ENCODE measurements at places on chromosomes 13 and 19.

DNA sequence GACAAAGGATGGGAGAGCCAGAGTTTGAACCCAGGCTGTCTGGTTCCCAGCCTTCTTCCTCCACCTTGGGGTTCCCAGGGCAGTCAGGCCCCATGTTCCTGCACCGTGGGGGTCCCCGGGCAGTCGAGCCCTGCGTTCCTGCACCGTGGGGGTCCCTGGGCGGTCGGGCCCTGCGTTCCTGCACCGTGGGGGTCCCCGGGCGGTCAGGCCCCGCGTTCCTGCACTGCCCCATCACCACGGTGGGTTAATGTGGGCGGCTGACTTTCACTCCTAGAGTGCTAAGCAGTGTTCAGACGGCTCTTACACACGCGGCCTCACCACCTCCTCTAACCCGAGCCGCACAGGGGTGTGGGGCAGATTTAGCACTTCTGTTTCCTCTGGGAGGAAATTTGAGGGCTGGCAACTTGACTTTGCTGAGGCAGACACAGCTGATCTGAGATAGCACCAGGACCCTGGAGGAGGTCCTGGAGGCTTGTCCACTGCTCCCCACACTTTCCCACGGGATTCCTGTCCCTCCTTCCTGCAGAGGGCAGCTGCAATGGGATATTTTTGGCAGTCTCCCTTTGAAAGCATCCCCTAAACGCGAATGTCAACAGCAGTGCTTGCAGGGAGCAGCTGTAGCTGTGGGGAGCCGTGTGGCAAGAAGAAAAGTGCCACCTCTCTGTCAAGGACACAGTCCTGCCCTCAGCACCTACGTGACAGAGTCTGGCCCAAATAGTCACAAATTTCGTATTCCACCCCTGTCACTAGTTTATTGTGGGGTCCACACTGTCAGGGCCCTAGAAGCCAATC, 239.4 kb downstream of the TEX29 start:
- no peak for DNase-seq

GRCh38 chr13:83162493-83162892, 719.8 kb downstream of the SLITRK1 start:
- DNase-seq = no peak

DNA sequence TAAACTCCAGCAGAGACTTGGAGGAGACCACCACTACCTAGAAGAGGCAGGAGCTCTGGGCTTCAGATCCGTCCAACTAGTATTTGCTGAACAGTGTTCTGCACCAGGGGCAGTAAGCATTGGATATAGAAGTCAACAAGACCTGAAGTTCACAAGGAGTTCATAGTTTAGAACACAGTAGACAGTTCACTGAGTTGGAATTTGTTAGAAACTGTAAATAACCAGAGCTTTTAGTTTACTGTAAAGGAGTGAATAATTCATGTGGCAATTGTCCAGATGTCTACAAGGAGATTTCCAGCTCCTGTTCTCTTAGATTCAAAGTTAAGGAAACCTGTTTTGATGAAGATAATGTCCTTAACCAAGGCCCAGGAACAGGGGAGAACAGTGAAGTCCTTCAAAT, 128.9 kb downstream of the COG6 start:
- DNase-seq = no peak

DNA sequence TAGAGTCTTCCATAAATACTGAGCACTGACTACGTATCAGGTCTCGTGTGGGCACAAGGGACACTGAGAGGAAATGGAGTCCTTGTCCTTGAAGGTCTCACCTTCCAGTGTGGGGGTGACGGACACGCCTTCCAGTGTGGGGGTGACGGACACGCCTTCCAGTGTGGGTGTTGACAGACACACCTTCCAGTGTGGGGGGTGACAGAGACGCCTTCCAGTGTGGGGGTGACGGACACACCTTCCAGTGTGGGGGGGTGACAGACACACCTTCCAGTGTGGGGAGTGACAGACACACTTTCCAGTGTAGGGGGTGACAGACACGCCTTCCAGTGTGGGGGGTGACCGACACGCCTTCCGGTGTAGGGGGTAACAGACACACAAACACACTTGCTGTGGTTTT, 14.3 kb upstream of the EDDM13 start:
- no peak for DNase-seq

DNA sequence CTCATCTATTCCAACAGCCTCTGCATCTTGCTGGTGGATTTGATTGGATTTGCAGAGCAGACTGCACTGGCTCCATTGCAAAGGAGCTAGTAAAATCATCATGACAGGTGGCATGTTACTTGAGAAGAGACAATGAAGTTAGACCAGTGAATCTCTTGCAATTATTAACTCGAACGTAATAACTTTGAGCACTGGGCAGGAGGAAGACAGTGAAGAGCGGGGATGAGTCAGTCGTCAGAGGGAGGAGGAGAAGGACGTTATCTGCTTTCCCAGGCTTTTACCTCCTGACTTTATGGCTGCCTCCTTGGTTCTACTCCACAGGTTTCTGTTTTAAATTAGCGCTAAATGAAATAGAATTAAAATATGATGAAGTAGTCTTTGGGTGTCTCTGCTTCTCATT, 257.8 kb upstream of the IPO5 start:
- DNase-seq = no peak

GRCh38 chr19:48975947-48976847, 11.1 kb downstream of the FTL start:
- no peak for DNase-seq

DNA sequence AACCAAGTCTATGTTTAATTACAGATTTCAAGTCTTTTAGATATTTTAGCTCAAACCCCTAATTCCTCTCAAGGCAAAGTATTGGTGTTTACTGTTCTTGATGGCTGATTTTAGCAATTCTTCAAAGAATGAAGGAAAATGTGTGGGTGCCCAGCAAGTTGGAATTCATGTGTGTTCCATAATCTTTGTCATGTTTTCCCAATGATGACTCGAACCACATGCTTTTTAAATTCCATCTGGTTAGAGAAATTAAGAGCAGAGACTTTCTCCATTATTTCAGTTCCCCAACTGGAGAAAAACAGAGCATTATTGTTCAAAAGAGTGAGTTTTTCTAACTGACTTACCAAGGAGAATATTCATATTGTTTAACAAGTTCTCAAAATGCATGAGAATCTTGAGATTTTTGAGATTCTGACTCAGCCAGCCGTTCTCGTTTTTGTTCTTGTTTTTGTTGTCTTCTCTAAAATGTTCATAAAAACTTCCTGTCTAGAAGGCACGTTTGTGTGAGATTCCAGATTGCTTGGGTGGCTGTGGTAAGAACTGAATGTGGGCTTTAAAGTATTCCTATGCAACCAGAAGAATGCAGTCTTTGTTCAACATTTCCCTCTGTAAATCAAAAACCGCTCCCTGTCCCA, 404.7 kb downstream of the IRS2 start:
- no peak for DNase-seq

DNA sequence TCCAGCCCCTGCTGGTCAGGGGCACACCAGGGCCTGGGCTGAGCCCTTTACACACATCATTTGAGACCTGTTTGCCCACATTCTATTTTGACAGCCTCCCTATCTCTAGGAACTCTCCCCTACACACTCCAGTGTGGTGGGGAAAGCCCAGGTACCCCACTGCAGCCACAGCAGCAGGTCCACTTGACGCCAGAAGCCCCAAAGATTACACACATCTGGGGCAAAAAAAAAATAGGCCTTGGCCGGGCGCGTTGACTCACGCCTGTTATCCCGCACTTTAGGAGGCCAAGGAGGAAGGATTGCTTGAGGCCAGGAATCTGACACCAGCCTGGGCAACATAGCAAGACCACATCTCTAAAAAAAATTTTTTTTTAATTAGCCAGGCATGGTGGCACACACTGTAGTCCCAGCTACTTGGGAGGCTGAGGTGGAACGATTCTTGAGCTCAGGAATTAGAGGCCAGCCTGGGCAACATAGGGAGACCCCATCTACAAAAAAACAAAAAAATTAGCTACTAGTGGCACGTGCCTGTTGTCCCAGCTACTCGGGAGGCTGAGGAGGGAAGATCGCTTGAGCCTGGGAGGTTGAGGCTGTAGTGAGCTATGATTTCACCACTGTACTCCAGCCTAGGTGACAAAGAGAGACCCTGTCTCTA, 18.0 kb upstream of the CD22 start:
- DNase-seq = no peak

DNA sequence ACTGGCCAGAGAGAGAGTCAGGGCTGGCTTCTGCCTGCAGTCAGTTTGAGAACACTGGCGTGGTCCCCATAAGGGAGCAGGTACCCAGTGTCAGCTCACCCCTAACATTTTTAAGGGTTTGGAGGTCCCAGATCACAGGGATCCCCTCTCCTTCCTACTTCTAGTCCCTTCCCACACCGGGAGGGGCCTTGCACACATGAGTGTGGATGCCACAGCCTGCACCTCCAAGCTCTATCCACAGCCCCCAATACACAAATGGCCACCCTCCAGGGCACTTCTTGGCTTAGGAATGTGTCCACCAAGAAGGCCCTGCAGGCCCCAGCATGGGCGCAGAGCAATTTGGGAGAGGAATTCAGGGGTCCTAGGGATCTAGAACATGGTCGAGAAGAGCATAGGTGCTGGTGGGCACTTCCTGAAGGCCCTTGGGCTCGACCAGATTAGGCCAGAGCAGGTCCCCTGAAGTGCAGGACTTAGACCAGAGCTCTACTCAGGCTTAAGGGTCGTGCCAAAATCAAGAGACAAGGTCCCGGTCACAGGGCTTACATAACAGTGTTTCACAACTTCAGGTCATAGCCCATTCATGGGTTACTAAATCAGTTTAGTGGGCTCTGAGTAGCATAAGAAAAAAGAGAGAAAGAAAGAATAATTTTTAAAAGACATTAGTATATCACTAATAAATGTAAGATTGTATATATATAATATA, 16.0 kb downstream of the FXYD5 start:
- DNase-seq = no peak

Data from stimulated activated CD4-positive, alpha-beta T cell treated with anti-CD3 and anti-CD28 coated beads, Interleukin-1b, Interleukin-23, amount 100 ng/mL, for 1 hour (primary cell).